ENCODE measurements at places on chromosomes 3 and 15. TPM values are rescaled to one million over a fixed set of nuclear protein-coding genes. Genes with fewer than 3 reads are reported as not detected.

- DNase-seq, result no peak
Measured at GRCh38 chr3:34283751-34284150, 485.3 kb downstream of the PDCD6IP start.

DNA sequence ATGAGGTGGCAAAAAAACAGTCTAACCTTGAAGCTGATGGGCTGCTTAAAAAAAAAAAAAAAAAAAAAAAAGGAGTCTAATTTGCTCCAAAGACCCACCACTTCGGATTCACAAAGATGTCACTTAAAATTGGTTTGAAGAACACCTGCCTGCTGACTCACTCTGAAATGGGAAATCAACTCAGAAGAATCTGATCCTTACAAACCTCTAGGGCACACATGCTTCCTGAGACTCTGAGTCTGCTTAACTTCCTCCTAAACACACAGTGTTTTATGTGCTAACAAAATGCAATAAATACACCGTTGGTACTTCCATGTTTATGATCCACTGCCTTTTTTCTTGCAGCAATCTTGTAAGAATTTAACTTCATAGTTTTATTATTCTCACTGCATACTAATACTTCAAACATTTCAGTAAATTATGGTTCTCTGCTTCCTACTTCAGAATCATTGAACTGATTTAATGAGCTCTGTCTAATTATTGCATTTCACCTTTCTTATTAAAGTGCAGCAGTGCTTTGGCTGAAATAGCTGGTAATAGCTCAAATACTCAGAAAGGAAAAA, 73.0 kb upstream of the FRMD4B start:
- DNase-seq, result no peak

DNA sequence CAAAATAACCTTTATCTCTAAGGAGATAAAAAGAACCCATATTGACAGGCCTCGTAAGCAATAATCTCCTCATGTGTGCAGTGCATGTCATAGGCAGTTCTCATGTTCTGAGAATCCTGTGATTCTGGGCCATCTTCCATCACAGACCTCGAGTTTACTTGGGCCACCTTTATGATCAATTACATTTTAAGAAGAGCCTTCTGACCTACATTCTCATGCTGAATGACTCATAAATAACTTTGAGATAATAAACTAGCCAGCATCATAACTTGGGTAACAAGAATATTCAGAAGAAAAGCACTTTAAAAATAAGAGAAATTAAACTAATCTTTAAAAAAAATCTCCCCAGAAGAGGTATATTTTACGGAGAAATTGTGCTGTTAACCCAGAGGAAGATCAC, 310.7 kb upstream of the ZNF717 start:
- no peak for DNase-seq

DNA sequence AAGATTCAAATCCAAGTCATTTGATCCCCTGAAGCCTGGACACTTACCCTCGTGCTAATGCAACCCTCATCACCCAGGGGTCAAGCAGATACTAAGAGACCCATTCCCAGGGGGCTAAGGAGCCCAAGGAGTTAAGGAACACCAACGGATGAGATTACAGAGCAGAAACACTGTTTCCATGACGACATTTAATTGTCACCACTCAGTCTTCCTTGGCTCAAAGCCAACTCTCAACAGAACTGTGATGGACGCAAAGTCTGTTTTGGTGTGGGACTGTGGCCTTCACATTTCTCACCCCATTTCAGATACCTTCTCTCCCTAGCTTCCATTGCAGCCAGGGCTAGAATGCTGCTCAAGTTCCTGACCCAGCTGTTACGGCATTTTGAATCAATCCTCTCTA, 383.5 kb upstream of the WNT5A start:
- no peak for DNase-seq

Gene USP4
- 6.2 TPM for total RNA-seq

Gene AQP9
- not detected for total RNA-seq
